ENCODE measurements at places on chromosomes 12 and 14.
A peak's percentile ranks its signal among the peaks of the same experiment; 100 is the strongest.

GRCh38 chr12:57545809-57546437, 1.1 kb downstream of the DCTN2 start:
- DNase-seq = no peak

GRCh38 chr12:64304571-64304970, 82.5 kb upstream of the KICS2 start:
- DNase-seq = no peak

GRCh38 chr14:43204816-43205215, 1302.3 kb downstream of the FSCB start:
- no peak for DNase-seq

DNA sequence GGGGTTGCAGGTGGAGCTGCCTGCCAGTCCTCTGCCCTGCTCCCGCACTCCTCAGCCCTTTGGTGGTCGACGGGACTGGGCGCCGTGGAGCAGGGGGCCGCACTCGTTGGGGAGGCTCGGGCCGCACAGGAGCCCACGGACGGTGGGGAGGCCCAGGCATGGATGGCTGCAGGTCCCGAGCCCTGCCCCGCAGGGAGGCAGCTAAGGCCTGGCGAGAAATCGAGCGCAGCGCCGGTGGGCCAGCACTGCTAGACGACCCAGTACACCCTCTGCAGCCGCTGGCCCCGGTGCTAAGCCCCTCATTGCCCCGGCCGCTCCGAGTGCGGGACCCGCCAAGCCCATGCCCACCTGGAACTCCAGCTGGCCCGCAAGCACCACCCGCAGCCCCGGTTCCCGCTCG, 221.8 kb downstream of the BTG1 start:
- peak; percentile 50 for DNase-seq

- no peak for DNase-seq
These were observed 59.6 kb downstream of the DACT1 start for GRCh38 chr14:58697266-58697929.

- DNase-seq = no peak
These were observed 26.8 kb upstream of the CEBPE start for GRCh38 chr14:23145794-23146350.

- no peak for DNase-seq
These were observed 1096.5 kb downstream of the FSCB start for GRCh38 chr14:43410631-43411030.

DNA sequence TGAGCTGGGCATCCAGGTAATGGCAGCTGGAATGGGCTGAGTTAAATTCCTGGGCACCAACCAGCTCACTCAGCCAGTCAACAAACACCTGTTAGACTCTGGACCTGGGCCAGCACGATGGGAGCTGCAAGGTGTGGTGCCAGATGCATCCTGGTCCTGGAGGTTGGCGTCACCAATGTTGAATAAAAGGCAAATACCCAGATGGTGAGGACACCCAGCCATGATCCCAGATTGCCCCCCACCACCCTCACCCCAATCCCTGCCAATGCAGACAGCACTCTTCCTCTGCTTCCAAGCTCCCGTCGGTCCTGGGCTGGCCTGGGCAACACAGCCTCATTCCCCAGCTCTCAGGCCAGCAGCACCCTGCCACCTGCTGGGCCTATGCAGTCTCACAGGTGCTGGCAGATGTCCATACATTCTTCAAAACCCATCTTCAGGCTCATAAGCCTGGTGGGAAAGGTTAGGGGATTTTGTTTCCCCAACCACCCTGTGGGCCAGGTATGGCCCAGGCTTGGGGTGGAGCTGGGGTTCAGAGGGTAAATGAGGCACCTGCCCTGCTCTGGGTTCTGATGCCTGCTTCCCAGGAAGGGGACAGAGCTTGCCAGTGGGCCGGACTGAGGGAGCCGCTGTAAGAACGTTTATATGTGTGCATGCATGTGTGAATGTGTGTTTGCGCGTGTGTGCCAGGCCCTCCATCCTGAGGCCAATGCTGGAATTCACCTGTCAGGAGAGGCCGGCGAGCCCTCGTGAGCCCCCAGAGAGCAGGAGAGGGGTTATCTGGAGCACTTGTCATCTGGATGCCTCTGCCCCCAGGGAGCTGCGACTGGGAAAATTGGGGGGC, 58.0 kb downstream of the LGMN start:
- DNase-seq = no peak

- DNase-seq = no peak
These were observed 827.6 kb downstream of the C12orf50 start for GRCh38 chr12:87201598-87201997.

DNA sequence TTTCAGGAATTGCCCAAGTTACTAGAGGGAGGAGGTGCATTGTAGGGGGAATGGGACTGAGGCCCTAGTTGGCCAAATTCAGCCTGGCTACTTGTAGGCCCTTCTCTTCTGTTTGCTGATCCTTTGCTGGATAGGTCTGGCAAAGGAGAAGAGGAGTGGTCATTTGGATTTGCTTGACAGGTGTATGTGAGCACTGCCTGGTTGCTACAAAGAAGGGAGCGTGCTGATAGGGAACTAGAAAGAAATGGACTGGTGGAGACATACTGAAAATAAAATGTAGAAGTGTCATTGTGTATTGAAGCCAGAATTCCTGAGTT, 3.6 kb downstream of the PSMA6 start:
- no peak for DNase-seq

GRCh38 chr14:79543348-79543747, 668.0 kb downstream of the DIO2 start:
- DNase-seq = no peak

DNA sequence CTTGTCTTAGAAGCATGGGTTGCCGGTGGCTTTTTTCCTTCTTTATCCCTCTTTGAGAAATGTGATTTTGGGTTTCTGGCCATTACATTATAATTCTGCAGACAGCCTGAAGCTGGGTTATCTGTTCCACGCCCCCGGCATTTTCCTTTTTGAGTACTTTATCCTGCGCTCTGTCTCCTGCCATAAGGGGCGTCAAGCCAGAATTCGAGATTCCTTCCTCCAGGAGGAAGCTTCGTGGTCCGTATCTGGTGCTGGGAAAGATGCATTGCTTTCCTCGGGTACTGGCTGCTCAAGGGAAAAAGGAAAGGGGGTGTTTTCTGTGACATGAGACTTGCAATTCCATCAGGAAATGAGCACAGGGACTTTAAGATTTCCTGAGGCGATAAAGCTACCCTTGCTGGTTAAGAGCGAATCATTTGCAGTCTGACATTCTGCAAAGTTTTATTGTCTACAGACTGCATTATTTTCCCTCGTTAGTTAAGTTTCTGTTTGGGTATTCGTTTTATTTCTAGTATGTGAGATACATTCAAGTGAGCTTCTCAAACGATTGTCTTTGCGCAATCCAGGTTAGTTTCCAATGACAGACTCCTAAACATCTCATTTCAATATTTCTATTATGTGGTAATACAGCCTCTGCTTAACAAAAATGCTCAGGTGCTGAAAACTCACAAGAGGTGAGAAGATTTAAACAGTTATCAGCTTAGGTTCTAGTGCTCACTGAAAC, 694 bp downstream of the AKAP5 start:
- peak; percentile 39 for DNase-seq

DNA sequence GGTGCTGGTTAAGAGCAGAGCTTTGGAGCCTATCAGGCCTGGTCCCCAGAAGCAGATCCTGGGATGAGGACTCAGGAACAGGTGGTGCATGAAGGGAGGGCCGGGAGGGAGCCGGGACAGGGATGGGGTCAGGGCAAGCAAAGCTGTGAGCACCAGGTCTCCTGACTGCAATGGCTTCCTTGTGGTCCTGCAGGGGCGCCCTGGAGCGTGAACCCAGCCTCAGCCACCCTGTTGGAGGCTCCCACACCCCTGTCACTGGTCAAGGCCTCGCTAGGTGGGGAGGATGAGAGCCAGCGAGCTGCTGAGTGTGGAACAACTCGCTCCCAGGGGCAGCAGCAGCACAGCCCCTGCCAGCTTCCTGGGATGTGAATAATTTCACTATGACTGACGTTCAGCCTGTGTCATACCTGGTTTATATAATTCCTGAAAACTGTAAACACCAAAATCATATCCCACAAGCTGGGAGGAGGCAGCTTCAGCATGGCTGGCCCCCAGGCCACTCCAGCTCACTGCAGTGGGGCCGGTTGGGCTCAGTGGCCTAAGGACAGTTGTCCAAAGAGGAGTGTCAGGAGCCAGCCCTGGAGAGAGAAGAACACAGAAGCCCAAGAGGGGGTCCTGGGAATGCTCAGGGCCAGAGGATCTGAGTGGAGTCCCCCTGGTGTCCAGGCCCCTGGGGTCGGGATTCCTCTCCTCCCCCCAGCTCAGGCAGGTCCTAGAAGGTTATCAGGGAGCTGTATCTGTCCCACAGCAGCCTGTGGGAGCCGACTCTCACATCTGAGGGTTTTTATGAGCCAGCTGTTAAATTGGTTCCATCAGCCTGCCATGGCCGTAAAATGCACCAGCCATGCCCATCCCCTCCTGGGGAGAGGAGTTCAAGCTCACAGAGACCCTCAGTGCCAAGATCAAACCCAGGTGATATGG, 272.9 kb downstream of the ADGRD1 start:
- no peak for DNase-seq

DNA sequence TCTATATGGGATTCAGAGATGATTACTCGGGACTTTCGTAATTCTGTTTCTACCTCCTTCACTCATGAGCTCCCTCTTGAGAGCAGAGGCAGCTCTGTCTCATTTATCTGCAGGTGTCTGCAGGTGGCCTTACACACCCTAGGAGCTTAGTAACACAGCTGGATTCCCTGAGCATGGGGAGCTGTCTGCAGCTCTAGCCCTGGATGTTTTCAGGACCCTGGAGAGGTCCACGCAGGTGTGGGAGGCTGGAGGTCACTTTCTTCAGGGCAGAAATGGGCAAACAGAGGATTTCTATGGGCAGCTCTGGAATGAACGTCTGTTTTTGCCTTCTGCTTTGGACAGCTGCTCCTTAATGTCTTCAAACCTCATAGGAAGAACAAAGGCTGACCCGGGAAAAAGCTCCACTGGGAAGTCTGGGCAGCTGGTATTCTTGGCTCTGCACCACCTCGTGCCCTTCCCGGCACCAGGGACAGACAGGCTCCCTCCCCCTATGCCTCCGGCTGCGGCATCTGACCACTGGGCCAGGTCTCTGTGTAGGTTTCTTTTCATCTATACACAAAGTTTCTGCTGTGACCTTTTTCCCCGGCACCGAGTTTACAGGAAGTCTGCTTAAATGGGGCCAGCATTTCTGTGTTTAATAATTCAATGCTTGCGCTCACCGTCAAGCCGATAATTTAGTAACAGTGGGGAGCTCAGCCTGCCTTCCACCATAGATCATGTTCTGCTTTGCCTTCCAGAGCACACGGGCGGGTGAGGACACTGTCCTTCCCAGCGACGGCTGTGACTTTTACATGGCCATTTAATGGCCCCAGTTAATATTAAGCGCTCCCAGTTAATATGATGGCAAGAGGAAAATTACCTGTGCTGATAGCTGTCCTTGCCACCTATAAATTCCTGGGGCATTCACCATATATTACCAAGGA, 320.2 kb upstream of the SFSWAP start:
- DNase-seq = no peak

DNA sequence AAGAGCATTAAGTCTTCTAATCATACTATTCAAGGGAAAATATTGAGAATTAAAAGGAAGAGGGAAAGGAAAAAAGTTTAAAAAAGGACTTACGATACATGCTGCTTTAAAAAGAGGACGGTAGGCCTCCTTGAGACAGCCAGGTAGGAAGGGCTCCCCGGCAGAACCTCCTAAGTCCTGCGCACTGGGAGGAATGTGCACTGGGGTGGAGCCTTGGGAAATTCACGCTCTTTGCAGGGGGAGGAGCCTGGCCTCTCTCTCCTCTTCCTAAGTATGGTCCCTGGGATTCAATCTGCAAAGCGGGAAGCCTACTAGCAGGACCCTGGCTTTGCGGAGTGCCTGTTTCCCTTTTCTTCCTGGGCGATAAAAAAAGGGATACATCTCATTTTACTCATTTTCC, 553.0 kb downstream of the RPS29 start:
- DNase-seq = no peak

- DNase-seq = no peak
These were observed 52.2 kb downstream of the SSH1 start for GRCh38 chr12:108805136-108805535.

GRCh38 chr14:69887740-69888657, 8.8 kb downstream of the SMOC1 start:
- no peak for DNase-seq

DNA sequence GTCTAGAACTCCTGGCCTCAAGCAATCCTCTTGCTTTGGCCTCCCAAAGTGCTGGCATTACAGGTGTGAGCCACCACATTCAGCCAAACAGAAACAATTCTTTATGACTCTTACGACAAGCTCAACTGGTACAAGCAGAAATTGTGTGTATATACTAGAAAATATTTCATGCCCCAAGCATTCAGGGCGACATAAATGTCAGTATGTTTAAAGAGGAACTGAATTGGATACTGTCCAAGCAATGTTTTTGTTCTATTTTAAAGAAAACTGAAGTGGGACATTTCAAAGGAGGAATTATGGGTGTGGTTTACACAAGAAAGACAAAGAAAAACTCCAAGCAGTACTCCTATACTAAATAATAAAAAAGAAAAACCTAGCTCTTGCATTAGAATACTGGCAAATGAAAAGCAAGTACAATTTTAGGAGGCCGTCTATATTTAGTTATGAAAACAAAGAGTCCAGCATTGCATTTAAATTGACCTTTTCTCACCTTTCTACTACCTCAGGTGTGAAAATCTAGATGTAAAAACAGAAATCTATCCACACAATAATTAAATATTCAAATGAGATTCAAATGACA, 48.9 kb downstream of the PPP1R12A start:
- no peak for DNase-seq

Data from mucosa of descending colon (tissue), 3 donors.